ENCODE measurements at places on chromosomes 2 and 18.

GRCh38 chr2:116490511-116491145 lies 1323.9 kb upstream of the DDX18 start:
- peak; percentile 3 for DNase-seq

DNA sequence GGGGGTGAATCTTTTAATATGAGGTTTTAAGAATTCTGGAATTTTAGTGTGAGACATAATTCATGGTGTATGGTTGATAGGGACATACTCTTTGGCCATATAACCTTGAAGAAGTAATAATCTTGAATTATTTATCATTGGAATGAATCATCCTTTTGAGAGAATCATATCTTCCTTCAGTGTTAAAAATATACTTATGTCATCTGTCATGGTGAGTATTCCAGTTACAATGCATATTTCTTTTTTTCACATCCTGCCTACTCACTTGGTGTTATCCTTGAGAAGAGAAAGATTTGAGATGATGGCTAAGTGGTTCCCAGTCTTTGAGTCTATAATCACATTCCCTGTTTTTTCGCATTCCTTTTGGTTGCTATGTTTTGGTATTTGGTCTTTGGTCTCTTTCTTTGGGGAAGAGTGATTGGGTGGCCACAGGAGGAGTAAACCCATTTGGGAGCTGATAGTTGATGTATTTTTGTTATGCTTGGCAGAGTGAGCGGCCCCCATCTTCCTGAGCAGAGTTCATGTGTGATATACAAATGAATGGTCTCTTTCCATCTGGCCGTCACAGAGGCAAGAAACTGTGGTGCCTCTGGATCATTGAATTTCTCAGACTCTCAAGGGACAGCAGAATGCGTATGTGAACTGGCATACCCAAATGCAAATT lies 21.6 kb downstream of the ASAP2 start:
- DNase-seq = peak; percentile 79

DNA sequence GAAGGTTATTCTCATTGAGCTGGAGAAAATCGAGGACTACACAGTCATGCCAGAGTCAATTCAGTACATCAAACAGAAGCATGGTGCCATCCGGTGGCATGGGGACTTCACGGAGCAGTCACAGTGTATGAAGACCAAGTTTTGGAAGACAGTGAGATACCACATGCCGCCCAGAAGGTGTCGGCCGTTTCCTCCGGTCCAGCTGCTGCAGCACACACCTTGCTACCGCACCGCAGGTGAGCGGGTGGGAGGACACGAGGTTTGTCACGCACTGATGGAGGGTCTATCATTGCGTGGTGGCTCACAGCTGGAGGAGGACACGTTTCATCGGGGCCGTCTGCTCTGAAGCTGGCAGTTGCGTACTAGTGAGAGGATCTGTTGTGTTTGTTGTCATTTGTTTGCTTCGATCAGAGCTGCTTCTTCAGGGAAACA lies 48.2 kb downstream of the IL1RL2 start:
- peak; percentile 20 for DNase-seq

DNA sequence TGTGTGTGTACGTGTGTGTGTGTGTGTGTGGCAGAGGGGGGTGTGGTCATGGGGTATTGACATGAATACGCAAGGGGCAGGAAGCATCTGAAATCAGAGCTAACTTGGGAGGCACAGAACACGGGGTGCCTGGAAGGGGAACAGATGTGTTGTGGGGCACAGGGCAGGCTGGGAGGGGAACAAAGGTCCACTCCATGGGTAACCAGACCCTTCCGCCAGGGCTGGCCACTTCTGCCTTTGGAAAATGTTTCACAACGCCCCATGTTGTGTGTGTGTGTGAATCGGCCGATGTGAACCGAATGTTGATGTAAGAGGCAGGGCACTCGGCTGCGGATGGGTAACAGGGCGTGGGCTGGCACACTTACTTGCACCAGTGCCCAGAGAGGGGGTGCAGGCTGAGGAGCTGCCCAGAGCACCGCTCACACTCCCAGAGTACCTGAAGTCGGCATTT lies at the start of gene SLC11A1:
Gene SLC11A1, plus strand, starts transcription at position 358 of the 451 bp plus-strand sequence. CDS start 96 bp downstream, outside the sequence.
- DNase-seq = no peak

DNA sequence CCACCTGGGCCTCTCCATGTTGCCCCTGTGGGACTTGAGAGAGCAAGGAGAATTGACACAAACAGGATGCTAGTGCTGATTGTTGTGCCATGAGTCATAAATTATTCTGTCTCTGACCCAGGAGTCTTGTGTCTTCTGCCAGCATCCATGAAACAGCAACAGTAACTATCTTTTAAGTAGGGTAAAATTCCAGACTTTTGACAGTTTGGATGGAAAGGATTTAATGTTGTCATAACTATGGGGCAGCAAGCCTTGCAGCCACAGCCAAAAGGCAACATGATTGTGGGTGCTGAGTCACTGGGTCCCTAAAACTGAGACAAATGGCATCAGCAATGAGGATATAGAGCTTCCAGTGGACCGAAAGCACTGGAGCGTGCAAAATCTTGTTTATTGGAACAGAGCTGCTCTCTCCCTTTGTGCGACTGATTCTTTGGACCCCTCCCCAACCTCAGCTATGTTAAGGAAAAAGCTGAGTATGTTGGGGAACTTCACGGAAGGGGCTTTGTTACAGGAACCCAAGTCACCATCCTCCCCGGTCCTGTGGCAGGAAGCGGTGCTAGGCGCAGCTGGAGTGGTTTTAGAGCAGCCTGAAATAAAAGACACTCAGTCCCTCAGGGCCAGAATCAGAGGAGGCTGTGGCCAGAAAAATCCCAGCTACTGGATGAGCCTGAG lies 9.6 kb upstream of the ITPRIPL1 start:
- DNase-seq = peak; percentile 76

Data from fibroblast of skin of right quadriceps (primary cell).